ENCODE measurements at places on chromosomes 5 and 9.

- DNase-seq = no peak
Measured at GRCh38 chr5:158153508-158153907, 294.6 kb upstream of the CLINT1 start.

DNA sequence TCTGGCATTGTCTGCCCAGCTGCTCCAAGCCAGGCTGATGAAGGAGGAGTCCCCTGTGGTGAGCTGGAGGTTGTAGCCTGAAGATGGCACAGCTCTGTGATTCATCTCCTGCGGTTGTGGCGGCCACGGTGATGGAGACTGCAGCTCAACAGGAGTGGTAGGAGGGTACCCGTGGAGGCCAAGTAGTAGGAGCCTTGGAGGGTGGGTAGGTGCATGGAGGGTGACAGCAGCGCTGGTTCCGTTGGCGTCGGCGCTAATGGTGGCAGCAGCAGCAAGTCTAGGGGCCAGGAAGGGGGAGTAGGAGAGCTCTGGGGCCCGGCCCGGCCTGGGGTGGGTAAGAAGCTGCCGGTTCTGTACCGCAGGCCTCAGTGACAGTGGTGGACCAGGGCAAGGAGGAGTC is 22.4 kb upstream of the TRIM52 start:
- no peak for DNase-seq

DNA sequence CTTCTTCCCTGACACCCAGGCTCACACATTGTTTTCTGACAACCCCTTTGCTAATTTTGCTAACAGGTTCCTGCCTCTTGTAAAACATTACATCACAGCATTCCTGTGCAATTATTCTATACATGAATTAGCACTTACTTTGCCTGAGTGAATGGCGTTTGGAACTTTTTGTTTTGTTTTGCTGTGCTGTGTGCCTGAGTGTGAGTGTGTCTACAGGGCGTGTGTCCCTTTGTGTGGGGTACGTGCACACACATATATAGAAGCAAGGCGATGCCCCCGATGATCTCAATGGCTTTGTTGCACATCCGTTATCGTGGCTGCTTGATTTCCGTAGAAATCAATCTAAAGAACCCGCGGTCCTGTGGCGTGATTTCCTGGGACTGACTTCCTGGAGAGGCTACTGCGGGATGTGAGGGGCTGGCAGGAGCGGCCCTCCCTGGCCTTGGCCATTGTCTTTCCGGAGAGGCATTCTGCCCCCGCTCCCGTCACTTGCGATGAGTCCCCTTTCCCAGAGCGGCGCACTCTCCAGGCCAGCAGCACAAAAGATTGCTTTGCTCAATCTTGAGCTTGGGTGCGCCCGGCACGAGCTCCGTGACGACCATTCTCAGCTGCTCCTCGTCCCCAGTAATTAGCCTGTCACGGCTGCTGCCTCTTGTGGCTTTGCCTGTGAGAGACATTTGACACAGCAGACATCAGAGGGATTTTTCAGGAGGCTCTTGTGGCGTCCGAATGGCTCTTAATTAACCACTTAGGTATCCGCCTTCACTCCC is 398.1 kb upstream of the IRX1 start:
- DNase-seq = no peak

- DNase-seq = peak; percentile 20
Measured at GRCh38 chr5:7925961-7926695, 57.2 kb downstream of the MTRR start.

GRCh38 chr5:172451771-172452197 is 2.5 kb downstream of the SH3PXD2B start:
- DNase-seq = no peak

DNA sequence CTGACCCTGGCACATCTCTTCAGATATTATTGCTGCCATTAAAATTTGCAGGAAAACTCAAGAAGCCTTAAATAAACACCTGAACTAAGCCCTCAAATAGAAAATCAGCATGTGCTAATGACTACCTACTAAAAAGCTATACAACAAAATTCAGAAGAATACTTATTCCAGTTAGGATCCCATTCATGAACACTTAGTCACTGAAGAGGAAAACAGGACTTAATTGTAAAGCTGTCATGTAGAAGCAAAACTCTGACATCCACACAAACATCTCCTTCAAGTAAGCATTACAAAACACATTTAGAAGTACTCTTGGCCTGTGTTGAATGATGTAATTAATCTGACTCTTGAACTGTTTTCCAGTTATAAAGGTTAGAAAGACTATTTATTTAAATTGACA is 19.9 kb downstream of the ELL2 start:
- DNase-seq = no peak

GRCh38 chr5:173291722-173292658 is 36.2 kb downstream of the STC2 start:
- no peak for DNase-seq

Data from AG09319 (cell line).